Kidney epithelial cell (primary cell): ENCODE measurements at places on chromosomes 11 and 22.
A peak's percentile ranks its signal among the peaks of the same experiment; 100 is the strongest.

DNA sequence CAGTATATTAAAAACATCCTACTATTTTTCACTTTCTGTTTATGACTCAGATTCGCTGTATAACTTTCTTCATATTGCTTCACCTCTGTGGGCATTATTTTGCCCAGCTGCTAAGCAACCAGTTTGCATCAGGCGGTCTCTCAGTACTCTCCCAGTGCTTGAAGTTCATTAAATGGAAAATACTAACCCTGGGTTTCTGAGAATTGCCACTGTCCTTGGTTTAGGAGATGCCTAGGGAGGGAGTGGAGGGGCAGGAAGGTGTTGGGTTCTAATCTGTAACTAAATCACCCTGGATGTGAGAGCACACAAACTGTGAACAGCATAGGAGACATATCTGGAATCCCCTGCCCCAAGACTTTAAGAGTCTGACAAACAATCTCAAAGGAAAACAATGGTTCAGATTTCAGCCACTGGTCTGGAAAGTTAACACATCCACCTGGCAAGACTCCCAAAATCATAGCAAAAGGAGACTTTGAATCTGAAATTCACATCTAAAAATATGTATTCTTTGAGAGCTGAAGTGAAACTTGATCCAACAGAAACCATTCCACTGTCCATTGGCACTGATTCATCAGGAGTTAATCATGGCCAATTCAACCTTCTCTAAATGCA, 540.0 kb downstream of the SOX6 start:
- no peak for DNase-seq

DNA sequence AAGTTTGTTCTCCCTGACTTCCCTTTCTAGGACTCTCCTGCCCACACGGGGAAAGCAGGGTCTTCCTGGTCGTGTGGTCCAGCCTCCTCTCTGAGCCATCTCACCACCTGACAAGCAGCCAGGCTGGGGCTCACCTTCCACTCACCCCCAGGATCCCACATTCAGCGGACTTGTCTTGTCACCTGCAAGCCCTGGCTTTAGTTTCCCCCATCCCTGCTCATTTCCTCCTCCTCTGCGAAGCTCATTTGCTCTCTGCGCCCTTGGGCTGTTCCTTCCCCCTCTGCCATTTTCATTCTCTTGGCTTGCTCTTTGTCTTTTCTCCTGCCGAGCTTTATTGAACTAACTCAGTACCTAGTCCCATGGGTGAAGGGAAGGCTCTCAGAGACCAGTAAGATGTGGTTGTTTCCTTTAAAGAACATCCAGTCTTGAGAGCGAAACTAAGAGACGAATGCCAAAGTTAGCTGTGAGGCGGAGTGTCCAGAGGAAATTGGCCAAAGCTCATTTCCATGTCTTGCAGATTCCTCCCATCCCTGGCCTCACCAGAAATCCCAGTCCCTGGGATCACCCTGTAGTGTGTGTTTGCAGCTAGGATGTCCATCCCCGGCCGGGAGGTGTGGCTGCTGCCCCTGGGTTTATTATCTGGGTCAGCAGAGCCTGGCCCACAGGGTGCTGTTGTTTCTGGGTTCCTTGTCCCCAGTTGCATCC, 2.0 kb downstream of the ST14 start:
- no peak for DNase-seq

- no peak for DNase-seq
Observed at GRCh38 chr11:120709808-120710207, 198.3 kb downstream of the GRIK4 start.

GRCh38 chr11:100630898-100631297, 56.2 kb upstream of the ARHGAP42 start:
- no peak for DNase-seq

DNA sequence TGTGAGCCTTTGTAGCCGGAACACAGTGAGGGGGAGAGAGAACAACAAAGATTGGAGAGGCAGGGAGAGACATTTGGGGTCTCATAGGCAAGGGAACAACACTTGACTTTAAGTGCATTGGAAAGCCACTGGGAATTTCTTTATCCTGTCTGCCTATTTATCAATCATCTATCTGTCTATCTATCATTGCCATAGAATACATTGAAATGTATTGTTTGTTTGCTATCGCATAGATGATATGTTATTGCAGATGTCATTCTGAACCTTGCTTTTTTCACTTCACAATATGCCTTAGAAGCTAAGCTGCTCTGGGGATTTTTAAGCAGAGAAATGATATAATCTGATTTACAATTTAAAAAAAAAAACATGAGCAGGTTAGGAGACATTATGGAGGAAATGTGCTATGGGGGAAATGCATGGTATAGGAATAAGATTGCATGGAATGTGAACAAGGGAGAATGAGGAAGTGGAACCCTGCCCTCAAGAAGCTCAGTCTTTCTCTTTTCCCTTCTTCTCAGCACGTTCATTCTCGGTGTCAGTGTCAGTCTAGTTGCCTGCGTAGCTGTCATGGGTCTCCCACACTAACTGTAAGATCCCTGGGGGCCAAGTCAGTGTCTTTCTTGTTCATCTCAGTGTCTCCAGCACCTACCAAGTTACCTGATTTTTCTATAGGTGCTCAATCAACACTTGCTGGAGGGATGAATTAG, 158.7 kb upstream of the ARHGAP20 start:
- no peak for DNase-seq

DNA sequence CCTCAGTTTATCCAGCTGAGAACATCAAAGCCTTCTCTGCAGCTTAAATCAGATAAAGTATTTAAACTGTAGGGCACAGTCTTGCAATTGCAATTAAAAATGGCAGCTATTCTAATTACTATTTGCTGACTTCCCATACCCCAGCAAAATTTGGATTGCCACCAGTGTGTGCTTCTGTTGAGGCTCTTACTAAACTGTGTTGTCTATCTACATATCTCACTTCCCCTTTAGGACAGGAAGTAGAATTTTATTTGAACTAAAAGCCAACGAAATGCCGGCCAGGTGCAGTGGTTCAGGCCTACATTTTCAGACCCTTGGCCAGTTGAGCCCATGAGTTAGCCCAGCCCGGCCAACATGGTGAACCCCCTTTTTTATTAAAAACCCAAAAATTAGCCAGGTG, 7.1 kb downstream of the SAA4 start:
- DNase-seq: no peak

DNA sequence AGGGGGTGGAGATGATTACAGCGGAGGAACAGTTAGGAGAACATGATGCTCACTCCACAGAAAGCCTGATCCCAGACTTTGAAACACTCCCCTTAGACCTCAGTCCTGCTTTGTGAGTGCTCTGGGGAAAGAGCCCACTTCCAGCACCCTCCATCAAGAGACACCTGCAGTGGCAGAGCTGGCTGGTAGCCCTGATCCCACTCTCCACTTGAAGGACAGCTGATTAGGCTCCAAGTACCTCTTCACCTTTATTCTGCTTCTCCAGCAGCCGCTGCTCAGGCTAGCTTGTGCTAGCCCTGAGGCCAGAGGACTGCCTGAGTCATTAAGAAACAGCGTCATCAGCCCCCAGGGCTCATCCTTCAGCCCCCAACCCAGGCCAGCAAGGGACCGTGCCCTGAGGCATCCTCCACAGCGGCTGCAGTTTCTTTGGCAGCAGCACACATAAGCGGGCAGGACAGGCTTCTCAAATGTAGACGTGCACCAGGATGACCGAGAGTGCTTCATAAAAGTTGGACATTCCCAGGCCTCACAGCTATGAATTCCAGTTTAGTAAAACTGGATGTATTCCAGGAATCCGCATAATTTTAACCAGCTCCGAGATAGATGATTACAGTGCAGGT, 146.0 kb upstream of the TBCEL start:
- DNase-seq: no peak

GRCh38 chr11:2582351-2582945, 117.3 kb downstream of the KCNQ1OT1 start:
- DNase-seq: no peak

- DNase-seq: no peak
Observed at GRCh38 chr11:33207408-33207985, 46.2 kb upstream of the CSTF3 start.

DNA sequence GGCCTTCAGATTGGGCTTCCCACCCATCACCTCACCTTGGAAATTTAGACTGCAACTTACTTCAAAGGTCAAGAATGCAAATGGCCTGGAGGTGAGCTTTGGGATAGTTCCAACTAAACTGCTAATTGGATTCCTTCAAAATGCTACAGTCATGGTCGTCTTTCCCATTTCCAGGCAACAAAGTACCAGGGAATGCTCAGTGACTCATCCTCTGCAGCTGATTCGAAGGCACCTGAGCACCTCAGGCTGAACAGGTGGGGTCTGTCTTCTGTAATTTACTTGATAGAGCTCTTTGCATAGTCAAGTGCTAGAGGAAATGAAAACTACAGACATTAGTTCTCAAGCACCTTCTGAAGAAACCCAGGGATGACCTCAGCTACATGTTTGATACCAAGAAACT, 20.5 kb upstream of the FSHB start:
- DNase-seq: no peak

DNA sequence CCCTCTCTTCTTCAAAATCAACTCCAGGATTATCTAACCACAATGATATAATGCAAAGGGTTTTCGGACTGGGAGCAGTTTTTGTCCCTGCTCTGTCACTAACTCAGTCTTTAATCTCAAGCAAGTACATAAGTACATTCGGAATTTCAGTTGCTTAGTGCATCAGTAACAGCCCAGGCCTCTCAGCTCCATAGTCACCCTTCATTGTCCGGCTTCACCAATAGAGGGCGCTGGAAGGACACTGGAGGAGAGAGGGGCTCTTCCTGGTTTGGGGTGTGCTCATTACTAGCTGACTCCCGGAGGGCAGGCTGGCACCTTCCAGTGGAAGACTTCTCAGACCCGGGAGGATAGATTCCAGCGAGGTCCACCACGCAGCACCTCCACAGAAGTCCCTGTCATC, 90.4 kb upstream of the PDGFD start:
- no peak for DNase-seq

DNA sequence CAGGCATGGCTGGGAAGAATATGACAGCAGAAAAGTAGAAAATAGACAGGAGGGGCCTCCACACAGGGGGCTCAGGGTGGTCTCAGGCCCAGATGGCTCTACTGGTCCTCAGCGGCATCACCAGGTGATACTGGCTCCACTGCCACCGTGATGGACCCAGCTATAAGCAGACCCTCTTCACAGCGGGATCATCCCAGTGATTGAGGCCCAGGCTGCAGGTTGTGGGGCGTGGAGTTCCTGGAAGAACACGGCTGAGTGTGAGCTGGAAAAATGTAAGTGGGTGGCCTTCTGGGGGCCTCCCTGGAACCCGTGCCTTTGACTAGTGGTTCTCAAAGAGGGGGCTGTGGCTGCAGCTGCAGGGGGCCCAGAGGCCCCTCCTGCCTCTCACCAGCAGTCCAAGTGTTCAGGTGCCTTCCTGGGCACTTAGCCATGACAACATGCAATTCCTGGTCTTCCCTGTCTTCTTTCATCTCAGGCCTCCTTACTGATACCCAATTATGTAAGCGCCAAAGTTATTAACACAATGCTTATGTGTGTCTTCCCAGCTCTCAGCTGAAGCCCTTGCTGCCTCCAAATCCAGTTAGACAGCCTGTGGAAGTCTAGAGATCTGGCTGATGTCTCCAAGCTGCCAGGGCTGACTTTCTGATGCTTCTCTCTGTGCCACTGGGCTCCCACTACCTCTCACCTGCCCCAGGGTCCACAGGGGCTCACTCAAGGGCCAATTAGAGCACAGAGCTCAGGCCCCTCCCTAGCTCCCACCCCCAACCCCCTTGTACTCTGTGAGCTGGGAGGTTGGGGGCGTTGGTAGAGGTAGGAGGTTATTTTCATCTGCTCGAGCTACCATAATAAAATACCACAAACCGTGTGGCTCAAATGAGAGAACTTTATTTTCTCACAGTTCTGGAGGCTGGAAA, 110.1 kb upstream of the LMO1 start:
- DNase-seq: no peak

- DNase-seq: peak; percentile 72
Observed at GRCh38 chr22:35601743-35602615, 15.2 kb downstream of the MB start.

DNA sequence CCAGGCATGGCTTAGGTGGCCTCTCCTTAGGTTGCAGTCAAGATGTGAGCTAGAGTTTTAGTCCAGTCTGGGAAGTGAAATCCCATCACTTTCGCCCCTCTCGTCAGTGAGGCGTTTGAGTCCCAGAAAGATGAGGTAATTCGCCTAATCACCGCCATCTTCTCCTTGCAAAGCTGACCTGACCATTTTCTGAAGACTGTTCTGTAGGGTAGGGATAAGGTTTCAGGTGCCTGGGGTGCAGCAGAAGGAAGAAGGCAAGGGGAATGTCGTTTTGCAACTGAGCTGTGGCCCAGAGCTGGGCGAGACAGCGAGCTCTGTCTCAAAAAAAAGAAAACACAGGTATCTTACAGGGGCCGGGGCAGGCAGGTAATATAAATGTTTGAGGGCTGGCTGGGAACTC, 61.7 kb upstream of the CECR2 start:
- DNase-seq: no peak

- DNase-seq: no peak
Observed at GRCh38 chr22:32795214-32795596, 6.3 kb upstream of the TIMP3 start.
